ENCODE measurements at places on chromosomes 6 and 20. TPM values are rescaled to one million over a fixed set of nuclear protein-coding genes. Genes with fewer than 3 reads are reported as not detected.

ZC2HC1B gene
- total RNA-seq = not detected

LY86 gene
- not detected for total RNA-seq

ZSCAN31 gene
- total RNA-seq = 11.3 TPM

SAPCD1 gene
- total RNA-seq = 23.4 TPM

SIGLEC1 gene
- total RNA-seq = 1.5 TPM

RRAGD gene
- 24.3 TPM for total RNA-seq

PTCRA gene
- not detected for total RNA-seq

EPHA7 gene
- total RNA-seq = 0.76 TPM

TMC2 gene
- total RNA-seq = not detected

ANKRD66 gene
- total RNA-seq = not detected

OR2H2 gene
- not detected for total RNA-seq

CHMP4B gene
- total RNA-seq = 95.8 TPM

ZNF391 gene
- total RNA-seq = 0.23 TPM

TBXT gene
- total RNA-seq = not detected

MOCS3 gene
- total RNA-seq = 7.4 TPM

ULBP2 gene
- total RNA-seq = 0.76 TPM

C4A gene
- 10.2 TPM for total RNA-seq

KIF25 gene
- total RNA-seq = 0.76 TPM

AHCY gene
- total RNA-seq = 84.7 TPM

TMEM244 gene
- not detected for total RNA-seq
